ENCODE measurements at places on chromosomes 5 and 9. TPM values are rescaled to one million over a fixed set of nuclear protein-coding genes. Genes with fewer than 3 reads are reported as not detected.

LHX6 gene
- total RNA-seq = 0.20 TPM

NR5A1 gene
- total RNA-seq = not detected

SVEP1 gene
- 1.6 TPM for total RNA-seq

GRCh38 chr5:163339148-163339547 lies 98.2 kb upstream of the CCNG1 start:
- DNase-seq = no peak

DNA sequence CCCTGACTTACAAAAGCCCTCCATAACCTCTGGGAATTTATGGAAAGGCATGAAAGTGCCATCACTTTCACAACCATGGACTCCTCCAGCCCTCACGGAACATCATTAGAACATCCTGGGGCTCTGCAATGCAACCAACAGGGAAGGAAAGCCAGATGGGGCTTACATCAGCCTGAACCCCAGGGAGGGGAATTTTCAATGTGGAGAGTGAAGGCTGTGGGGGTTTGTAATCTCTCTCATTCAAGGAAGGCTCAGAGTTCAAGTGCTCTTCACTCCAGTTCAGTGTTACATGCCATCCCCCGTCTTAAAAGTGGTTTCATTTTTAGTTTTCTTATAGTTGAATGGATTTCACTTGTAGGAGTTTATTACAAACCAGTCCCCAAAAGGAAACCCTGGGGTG lies 5.7 kb downstream of the SPRY4 start:
- DNase-seq = no peak

DNA sequence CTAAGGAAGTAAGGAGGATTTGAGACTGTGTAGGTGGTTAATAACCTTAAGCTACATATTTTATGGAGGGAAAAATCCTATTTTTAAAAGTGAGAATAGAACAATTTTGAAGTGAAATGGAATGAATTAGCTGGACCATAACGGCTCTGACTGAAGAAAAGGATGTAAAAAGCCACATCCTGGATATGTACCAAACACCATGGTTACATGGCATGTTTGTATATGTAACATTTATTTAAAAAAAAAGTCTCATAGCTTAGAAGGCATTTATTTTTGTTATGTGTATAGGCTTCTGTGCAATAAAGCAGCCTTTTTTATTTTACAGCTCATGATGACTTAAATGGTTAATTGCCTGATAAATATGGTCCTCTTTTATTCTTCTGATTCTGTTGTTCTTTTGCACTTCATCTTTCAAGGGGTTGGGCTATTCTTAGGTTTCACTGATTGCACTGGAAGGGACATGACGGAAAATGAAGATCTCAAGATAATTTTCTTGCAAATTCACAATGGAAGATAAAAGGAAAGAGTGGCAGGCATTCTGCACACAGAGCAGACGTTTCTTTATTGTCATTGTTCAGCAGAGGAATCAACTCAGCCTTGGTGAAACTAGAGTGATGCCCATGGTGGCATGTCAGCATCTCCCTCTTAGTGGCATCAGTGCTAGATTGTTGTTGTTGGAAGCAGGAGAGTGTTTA lies 63.1 kb downstream of the DOCK8 start:
- no peak for DNase-seq

DNA sequence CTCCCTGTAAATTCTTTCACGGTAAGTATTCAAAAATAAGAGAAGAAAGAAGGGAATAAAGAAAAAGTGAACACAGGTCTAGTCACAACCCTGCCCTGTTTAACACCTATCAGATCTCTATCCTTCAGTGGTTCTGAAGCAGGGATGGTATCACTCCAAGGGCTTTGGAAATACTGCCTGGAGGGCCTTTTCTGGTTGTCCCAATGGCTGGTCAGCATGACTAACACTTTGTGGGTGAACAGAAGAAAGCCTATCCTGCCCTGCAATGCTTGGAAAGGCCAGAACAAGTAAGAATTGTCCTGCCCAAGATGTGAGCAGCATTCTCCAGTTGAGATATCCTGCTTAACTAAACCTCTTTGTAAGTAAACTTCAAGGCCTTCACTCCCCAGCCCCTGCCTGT lies 124.9 kb downstream of the TMEM167A start:
- no peak for DNase-seq

DNA sequence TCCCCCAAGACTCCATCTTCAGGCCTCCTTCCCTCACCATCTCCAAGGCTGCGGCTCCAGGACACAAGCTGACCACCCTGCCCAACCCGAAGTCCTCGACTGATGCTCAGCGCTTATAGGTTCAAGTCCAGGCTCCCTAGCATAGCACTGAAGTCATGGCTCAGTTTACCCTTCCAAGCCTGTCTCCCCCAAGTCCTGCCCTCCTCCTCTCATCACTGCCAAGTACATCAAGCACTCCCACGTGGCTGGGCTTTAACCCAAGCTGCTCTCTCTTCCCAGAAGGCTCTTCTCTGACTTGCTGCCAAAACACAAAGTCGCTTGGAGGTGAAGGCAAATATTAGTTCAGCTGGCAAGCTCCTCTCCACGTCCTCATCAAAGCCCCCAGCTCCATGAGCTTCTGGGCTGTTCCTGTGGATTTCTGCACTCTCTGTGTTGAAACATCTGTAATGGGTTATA lies 22.1 kb upstream of the MARCHF6 start:
- DNase-seq = peak; percentile 71

- no peak for DNase-seq
Measured at GRCh38 chr5:73766902-73767301, 140.9 kb downstream of the ARHGEF28 start.

Data from right lobe of liver (tissue), 6 donors.